HCT116 (cell line): ENCODE measurements at places on chromosomes 2 and 18.

- no peak for DNase-seq
Observed at GRCh38 chr2:27250652-27251379, 12.0 kb downstream of the SLC30A3 start.

DNA sequence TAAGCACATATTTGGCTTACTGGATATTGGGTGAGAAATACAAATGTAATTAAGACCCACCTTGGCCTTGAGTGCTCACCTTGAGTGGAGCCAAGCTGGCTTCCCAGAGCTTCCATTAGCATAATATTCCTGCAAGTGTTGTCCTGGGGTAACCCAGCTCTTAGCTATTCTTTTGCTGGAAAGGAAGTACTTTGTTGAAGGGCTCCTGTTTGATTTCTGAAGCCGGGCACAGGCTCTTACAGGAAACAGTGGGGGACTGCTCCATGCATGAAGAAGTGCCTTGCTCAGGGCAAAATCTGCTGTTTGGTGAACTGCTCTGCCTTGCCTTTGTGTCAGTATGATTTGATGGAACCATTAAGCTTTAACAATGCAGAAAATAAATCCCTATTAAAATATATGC, 325.4 kb downstream of the SMAD2 start:
- DNase-seq: no peak

- DNase-seq: no peak
Observed at GRCh38 chr18:63159590-63159989, 160.0 kb downstream of the BCL2 start.

DNA sequence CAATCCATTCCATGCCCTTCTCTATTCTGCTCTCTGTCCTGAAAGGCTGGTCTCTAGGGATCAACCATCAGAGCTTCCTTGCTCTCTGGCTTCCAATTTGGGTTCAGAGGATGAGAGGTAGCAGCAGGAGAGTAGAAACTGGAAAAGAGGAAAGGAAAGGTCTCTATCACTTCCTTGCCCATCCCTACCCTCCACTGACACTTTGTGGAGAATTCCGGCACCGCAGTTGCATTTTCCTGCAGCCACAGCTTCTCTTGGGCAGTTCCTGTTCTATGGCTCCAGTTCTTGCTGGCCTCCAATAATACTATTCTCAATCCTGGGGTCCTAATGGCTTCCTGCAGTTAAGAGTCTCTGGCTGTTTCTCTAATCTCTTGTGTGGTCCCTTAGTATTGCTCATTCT, 13.3 kb upstream of the IMPACT start:
- DNase-seq: no peak
